ENCODE measurements at places on chromosomes 5 and 9.

GRCh38 chr5:135203593-135204036 lies 169.6 kb upstream of the PITX1 start:
- no peaks in the 10 kb centered on the region for H3K4me1 ChIP-seq
- H3K27ac ChIP-seq, result no peak overlapping the region
- H3K27me3 ChIP-seq, result peaks cover 3% of the 10 kb centered on the region
- no peaks in the 10 kb centered on the region for H3K36me3 ChIP-seq

- H3K36me3 ChIP-seq, result no peaks in the 10 kb centered on the region
- H3K27me3 ChIP-seq, result no peaks in the 10 kb centered on the region
- peaks cover 5% of the 10 kb centered on the region for H3K4me1 ChIP-seq
- H3K27ac ChIP-seq, result no peak overlapping the region
- no peak for DNase-seq
Measured at GRCh38 chr5:54577937-54578653, 60.5 kb downstream of the SNX18 start.

DNA sequence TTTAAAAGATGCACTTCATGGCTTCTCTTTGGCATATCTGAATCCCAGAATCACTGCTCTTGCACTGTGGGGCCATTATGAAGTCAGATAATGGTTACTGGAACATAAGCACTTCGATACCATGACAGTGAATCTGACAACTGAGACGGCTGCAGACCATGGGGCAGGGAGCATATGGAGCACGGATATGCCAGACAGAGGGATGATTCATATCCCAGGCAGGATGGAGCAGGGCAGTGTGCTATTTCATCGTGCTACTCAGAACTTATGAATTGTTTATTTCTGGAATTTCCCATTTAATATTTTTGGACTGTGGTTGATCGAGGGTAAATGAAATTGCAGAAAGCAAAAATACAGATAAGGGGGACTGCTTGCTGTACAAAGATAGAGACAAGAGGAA lies 145.0 kb downstream of the EGFLAM start:
- no peak for DNase-seq
- peaks cover 6% of the 10 kb centered on the region for H3K27me3 ChIP-seq
- no peak overlapping the region for H3K4me3 ChIP-seq
- H3K36me3 ChIP-seq, result no peaks in the 10 kb centered on the region
- no peaks in the 10 kb centered on the region for H3K4me1 ChIP-seq

- H3K36me3 ChIP-seq, result no peaks in the 10 kb centered on the region
- H3K4me3 ChIP-seq, result no peak overlapping the region
- no peak for DNase-seq
- no peak overlapping the region for H3K27ac ChIP-seq
- H3K4me1 ChIP-seq, result no peaks in the 10 kb centered on the region
Measured at GRCh38 chr5:33210978-33211377, 229.8 kb upstream of the TARS1 start.

DNA sequence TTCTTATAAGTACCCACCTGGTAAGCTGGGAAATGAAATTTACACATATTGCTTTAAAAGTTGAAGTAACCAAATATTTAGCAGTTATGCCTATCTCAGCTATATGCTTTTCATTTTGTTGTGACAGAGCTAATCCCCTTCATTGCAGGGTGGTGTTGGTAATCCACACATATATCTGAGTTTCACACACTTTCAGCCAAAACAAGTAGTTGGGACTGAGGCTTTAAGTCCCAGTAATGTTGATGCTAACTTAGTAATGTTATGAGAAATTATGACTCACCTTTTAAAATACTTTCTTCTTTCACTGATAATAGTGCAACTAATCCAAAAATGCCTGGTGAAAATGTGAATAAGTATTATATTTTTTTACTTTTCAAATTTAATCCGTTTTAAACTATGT lies 19.2 kb upstream of the RICTOR start:
- no peaks in the 10 kb centered on the region for H3K36me3 ChIP-seq
- no peaks in the 10 kb centered on the region for H3K4me1 ChIP-seq
- no peaks in the 10 kb centered on the region for H3K27me3 ChIP-seq
- no peak overlapping the region for H3K27ac ChIP-seq
- no peak for DNase-seq

GRCh38 chr5:139882316-139882715 lies 86.7 kb downstream of the PSD2 start:
- H3K4me1 ChIP-seq, result no peaks in the 10 kb centered on the region
- DNase-seq, result no peak
- H3K4me3 ChIP-seq, result no peak overlapping the region
- peaks cover 4% of the 10 kb centered on the region for H3K27me3 ChIP-seq

GRCh38 chr9:111427186-111427585 lies 57.0 kb downstream of the ECPAS start:
- H3K4me1 ChIP-seq, result no peaks in the 10 kb centered on the region
- no peak overlapping the region for H3K4me3 ChIP-seq
- peaks cover 47% of the 10 kb centered on the region for H3K36me3 ChIP-seq
- no peaks in the 10 kb centered on the region for H3K27me3 ChIP-seq
- DNase-seq, result no peak

DNA sequence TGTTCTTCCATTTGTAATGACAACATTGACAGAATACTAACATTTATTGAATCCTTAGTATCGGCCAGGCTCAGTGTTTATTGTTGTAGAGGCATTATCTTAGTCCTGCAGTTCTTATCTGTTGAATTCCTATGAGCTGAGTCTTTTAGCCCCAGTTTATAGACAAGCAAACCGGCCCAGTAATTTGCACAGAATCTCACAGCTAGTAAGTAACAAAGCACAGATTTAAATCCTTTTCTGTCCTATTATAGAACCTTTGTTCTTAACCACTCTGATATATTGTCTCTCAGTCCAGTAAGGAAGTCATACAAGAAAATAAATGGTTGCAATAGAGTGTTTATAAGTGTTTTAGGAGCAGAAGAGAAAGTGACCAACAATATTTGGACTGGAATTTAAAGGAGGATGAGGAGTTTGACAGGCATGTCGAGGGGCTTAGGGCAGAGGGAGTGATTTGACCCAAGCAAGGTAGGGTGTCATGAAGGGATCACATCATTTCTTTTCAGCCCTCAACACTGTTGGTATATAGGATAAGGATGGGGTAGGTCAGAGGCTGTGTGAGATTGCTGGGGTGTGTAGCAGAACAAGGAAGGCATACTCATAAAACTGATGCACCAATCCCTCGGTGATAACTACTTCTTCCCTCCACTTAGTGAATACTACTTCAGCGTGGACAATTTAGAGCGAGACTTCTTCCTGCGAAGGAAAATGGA lies 39.5 kb downstream of the LARP1 start:
- no peak for DNase-seq
- peaks cover 83% of the 10 kb centered on the region for H3K36me3 ChIP-seq
- no peak overlapping the region for H3K4me3 ChIP-seq
- H3K27ac ChIP-seq, result no peak overlapping the region
- H3K27me3 ChIP-seq, result no peaks in the 10 kb centered on the region

DNA sequence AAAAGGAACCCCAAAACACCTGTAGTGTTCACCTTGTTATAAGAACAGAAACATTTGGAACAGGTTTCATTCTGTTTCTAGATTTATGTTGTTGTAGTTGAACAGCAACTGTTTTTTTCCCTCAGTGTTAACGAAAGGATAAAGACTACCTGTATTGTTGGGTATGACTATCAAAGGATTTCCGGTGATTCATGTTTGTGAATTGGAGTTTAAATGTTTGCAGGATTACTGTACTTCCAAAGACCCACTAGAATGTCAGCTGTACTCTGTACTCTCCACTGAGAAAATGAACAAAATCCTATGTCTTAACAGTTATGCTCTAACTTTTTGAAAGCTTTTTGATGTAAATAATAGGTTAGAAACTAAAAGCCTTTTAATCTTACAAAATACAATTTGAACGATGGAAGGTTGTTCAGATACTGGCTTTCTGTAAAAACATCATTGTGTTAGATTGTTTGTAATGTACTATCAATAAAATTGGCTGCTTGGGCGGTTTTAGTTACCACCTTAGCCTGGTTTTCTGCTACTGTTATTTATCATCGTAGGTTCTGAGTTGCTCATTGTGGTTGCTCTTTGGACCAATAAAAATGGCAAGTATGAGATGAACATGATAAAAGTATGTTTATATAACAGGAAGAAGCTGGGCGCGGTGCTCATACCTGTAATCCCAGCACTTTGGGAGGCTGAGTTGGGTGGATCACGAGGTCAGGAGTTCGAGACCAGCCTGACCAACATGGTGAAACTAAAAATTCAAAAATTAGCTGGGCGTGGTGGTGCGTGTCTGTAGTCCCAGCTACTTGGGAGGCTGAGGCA lies 44.1 kb downstream of the DCP2 start:
- DNase-seq, result no peak
- no peaks in the 10 kb centered on the region for H3K27me3 ChIP-seq
- H3K4me1 ChIP-seq, result peaks cover 20% of the 10 kb centered on the region
- H3K36me3 ChIP-seq, result peaks cover 12% of the 10 kb centered on the region
- H3K4me3 ChIP-seq, result no peak overlapping the region

DNA sequence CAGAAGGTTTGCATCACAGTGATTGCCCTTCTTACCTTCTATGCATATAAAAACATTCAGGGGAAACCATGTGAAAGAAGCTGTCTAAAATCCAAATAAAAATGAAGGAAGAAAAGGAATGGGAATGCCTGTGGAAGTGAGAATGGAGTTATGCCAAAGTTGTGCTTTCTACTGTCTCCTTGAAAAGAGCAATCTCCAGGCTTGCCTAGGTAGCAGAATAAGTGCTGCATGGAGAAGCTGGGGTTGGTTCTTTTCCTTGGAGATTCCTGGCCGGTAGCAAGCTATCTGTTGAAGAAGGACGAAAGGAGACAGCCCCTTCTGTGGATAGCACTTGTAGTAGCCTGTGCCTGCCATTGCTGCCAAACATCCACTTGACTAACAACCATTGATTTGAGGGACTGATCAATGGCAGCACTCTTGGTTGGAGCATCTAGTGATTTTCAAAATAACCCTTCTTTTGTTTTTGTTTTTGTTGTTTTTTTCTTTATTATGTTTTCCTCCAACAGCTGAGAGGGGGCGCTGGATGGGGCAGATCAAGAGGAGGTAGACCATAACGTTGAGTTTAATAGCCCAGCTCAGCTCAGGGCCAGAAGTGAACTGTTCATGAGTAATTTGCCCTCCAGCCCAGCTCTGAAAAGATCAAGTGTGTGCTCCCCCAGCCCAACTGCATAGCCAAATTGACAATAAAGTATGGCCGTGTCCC lies 1.6 kb downstream of the PLCXD3 start:
- no peaks in the 10 kb centered on the region for H3K36me3 ChIP-seq
- no peak overlapping the region for H3K27ac ChIP-seq
- H3K4me1 ChIP-seq, result no peaks in the 10 kb centered on the region
- H3K4me3 ChIP-seq, result no peak overlapping the region
- no peak for DNase-seq
- peaks cover 16% of the 10 kb centered on the region for H3K27me3 ChIP-seq

- no peaks in the 10 kb centered on the region for H3K4me1 ChIP-seq
- DNase-seq, result no peak
- H3K36me3 ChIP-seq, result no peaks in the 10 kb centered on the region
Measured at GRCh38 chr5:61738446-61738845, 406.4 kb downstream of the ZSWIM6 start.

- peaks cover 37% of the 10 kb centered on the region for H3K36me3 ChIP-seq
- no peak for DNase-seq
- no peaks in the 10 kb centered on the region for H3K27me3 ChIP-seq
- H3K4me1 ChIP-seq, result no peaks in the 10 kb centered on the region
Measured at GRCh38 chr9:100108559-100108958, 9.5 kb downstream of the INVS start.

- H3K4me1 ChIP-seq, result no peaks in the 10 kb centered on the region
- no peak for DNase-seq
- H3K36me3 ChIP-seq, result no peaks in the 10 kb centered on the region
- no peak overlapping the region for H3K4me3 ChIP-seq
Measured at GRCh38 chr5:133723126-133723525, 110.8 kb upstream of the FSTL4 start.

GRCh38 chr5:74919487-74919886 lies 53.3 kb upstream of the FAM169A start:
- no peak overlapping the region for H3K27ac ChIP-seq
- no peak overlapping the region for H3K4me3 ChIP-seq
- no peaks in the 10 kb centered on the region for H3K4me1 ChIP-seq
- no peaks in the 10 kb centered on the region for H3K36me3 ChIP-seq

GRCh38 chr5:130747556-130747955 lies 417.5 kb downstream of the HINT1 start:
- no peaks in the 10 kb centered on the region for H3K4me1 ChIP-seq
- no peak overlapping the region for H3K4me3 ChIP-seq
- H3K27ac ChIP-seq, result no peak overlapping the region
- DNase-seq, result no peak
- no peaks in the 10 kb centered on the region for H3K36me3 ChIP-seq

DNA sequence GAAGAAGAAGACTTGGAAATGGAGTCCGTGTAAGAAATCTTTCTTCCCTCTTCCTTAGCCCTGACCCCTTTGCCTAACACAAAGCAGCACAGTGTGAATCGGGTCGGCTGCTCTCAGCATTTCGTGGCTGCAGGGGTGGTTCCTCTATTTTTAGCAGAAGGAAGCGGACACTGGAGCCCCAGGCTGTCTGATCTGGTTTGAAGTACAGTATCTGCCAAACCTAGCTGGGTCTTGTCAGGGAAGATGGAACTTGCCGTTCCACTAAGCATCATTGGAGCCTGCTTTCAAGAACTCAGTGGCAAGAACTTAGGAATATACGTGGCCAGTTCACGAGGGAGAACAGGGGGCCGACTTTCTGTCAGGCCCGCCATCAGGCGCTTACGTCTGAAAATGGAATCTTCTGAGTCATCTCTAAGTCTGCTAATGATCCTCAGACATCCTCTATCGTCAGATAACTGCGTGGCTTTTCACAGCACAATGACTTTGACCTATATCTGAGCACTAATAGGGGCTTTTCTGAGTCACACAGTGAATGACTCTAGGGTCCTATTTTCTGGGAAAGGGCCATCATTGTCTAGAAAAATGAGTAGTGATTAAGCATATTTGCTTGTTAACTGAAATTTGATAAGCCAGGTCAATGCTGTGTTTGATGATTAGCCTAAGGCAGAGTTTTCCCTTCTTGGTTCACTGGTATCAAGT lies 43.3 kb upstream of the NCS1 start:
- no peaks in the 10 kb centered on the region for H3K27me3 ChIP-seq
- peak overlapping the region; percentile 24 for H3K4me3 ChIP-seq
- H3K27ac ChIP-seq, result peak overlapping the region; percentile 95
- peaks cover 6% of the 10 kb centered on the region for H3K36me3 ChIP-seq
- H3K4me1 ChIP-seq, result peaks cover 60% of the 10 kb centered on the region
- peak; percentile 35 for DNase-seq

- H3K27ac ChIP-seq, result no peak overlapping the region
- H3K4me3 ChIP-seq, result no peak overlapping the region
Measured at GRCh38 chr5:40627706-40628105, 52.0 kb upstream of the PTGER4 start.

- no peak for DNase-seq
- no peaks in the 10 kb centered on the region for H3K36me3 ChIP-seq
- H3K4me1 ChIP-seq, result no peaks in the 10 kb centered on the region
Measured at GRCh38 chr5:153456354-153456753, 34.1 kb upstream of the GRIA1 start.

GRCh38 chr9:128529191-128529590 lies 23.2 kb upstream of the SPTAN1 start:
- no peak overlapping the region for H3K4me3 ChIP-seq
- H3K36me3 ChIP-seq, result peaks cover 80% of the 10 kb centered on the region

All from CD4-positive, alpha-beta T cell (primary cell).